ENCODE measurements at places on chromosomes 5 and 9. TPM values are rescaled to one million over a fixed set of nuclear protein-coding genes. Genes with fewer than 3 reads are reported as not detected.

DNA sequence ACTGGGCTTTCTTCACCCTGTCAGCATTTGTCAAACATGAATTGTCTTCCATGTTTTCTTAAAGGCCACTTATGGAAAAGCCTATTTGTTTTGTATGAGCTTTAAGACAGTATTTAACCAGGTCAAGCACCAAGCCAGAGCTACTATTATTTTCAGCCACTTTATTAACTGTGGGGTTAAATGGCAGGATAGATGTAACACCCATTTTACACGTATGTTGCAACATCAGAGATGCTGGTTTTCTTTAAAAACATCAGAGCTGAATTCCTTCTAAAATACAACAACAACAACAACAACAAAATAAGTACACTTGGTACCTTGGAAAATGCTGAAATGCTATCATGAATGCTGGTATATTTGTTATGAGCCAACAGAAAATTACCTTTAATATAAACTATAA, 13.6 kb downstream of the ARRDC3 start:
- H3K4me3 ChIP-seq: no peak overlapping the region
- no peak overlapping the region for H3K27ac ChIP-seq
- H3K4me1 ChIP-seq: peaks cover 8% of the 10 kb centered on the region
- H3K36me3 ChIP-seq: no peaks in the 10 kb centered on the region
- H3K27me3 ChIP-seq: no peaks in the 10 kb centered on the region

- peaks cover 12% of the 10 kb centered on the region for H3K4me1 ChIP-seq
- DNase-seq: no peak
- no peaks in the 10 kb centered on the region for H3K36me3 ChIP-seq
- H3K27me3 ChIP-seq: no peaks in the 10 kb centered on the region
- no peak overlapping the region for H3K27ac ChIP-seq
Measured at GRCh38 chr5:37717613-37718431, 122.0 kb downstream of the GDNF start.

DNA sequence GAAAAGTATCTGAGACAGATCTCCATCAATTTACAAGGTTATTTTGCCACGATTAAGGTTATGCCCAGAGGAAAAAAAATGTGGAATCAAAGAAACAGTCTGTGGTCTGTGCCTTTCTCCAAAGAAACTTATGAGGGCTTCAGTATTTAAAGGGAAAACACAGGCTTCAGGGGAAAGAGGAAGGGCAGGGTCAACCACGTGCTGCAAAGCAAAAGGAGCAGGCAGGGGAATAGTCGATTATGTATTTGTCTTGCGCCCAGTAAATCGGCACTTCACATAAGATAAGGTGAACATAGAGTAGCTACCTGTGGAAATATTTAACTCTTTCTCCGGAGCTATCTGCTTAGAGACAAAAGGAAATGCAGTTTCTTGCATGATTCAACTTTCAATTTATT, 343.7 kb downstream of the RAB3C start:
- H3K4me3 ChIP-seq: no peak overlapping the region
- H3K4me1 ChIP-seq: peaks cover 25% of the 10 kb centered on the region
- no peak for DNase-seq
- no peaks in the 10 kb centered on the region for H3K36me3 ChIP-seq
- no peaks in the 10 kb centered on the region for H3K27me3 ChIP-seq

DNA sequence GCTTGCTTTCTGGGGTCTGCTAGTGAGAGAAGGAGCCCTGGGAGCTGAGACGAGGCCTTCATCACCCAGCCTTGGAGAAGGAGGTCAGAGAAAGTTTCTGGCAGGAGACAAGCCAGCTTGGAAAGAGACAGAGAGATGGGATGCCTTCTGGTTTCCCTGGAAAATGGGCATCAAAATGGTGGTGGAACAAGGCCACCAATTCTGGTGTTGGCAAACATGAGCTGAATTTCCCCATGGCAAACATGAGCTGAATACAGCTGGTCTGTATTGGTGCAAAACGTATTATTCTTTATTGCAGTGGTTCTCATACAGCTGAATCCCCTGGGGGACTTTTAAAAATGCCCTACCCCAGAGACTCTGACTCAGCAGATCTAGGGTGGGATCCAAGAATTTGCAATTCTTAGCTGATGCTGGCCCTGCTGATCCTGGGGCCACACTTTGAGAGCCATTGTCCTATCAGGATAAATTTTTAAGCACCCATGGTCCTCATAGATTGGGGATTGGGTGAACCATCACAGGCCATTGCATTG, 39.1 kb upstream of the S1PR3 start:
- H3K36me3 ChIP-seq: no peaks in the 10 kb centered on the region
- H3K4me3 ChIP-seq: no peak overlapping the region
- H3K4me1 ChIP-seq: peaks cover 47% of the 10 kb centered on the region
- peak overlapping the region; percentile 12 for H3K27ac ChIP-seq

- H3K27me3 ChIP-seq: no peaks in the 10 kb centered on the region
- H3K27ac ChIP-seq: peak overlapping the region; percentile 4
- no peaks in the 10 kb centered on the region for H3K36me3 ChIP-seq
- H3K4me1 ChIP-seq: peaks cover 26% of the 10 kb centered on the region
- H3K4me3 ChIP-seq: no peak overlapping the region
Measured at GRCh38 chr9:98916660-98917059, 27.0 kb upstream of the COL15A1 start.

GRCh38 chr5:21159510-21160059, 1171.6 kb upstream of the CDH18 start:
- H3K4me3 ChIP-seq: no peak overlapping the region
- H3K36me3 ChIP-seq: no peaks in the 10 kb centered on the region
- no peak overlapping the region for H3K27ac ChIP-seq

GRCh38 chr5:117679046-117679445, 1104.4 kb upstream of the SEMA6A start:
- H3K27me3 ChIP-seq: no peaks in the 10 kb centered on the region
- no peak overlapping the region for H3K4me3 ChIP-seq
- no peaks in the 10 kb centered on the region for H3K36me3 ChIP-seq
- H3K4me1 ChIP-seq: no peaks in the 10 kb centered on the region

- H3K27ac ChIP-seq: peak overlapping the region; percentile 27
- no peaks in the 10 kb centered on the region for H3K36me3 ChIP-seq
- H3K4me1 ChIP-seq: peaks cover 10% of the 10 kb centered on the region
- H3K4me3 ChIP-seq: no peak overlapping the region
Measured at GRCh38 chr5:147417135-147417813, 92.6 kb downstream of the DPYSL3 start.

DNA sequence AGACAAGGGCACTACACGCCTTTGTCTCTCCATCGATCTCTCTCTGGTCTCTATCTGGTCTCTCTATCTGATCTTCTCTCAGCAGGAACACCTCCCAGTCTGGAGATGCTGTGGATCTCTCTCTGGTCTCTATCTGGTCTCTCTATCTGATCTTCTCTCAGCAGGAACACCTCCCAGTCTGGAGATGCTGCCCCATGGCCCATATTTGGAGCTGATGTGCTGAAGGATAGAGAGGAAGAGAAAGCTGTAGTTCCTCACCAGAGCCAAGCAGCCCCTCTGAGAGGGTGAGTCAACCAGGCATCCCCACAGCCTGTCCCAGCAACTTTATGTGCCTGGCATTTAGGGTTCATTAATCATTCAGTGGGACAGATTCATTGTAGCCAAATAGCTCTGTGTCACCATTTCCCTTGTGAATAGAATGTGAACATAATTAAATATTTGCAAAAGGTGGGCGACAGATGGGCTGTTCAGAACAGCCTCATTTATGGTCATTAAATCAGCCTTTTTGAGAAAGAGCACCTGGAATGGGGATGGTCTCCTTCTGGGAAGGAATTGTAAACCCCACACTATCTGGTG, 189.3 kb upstream of the MAST4 start:
- H3K27ac ChIP-seq: no peak overlapping the region
- H3K4me1 ChIP-seq: no peaks in the 10 kb centered on the region
- H3K36me3 ChIP-seq: no peaks in the 10 kb centered on the region
- H3K27me3 ChIP-seq: no peaks in the 10 kb centered on the region
- no peak for DNase-seq

DNA sequence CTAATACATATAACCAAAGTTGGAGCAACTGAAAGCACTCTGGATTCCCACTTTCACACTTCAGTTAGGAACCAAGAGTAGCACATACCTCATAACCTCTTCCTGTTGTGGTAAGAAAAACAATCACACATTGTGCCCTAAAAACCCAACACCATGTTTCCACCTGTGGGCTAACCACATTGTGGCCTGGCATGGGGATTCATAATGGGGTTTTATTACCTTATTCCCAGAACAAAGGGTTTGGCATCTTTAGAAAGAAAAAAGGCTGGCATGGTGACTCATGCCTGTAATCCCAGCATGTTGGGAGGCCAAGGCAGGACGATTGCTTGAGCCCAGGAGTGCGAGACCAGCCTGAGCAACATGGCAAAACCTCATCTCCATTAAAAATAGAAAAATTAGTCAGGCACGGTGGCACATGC, 60.6 kb downstream of the HSD17B3 start:
- H3K4me3 ChIP-seq: no peak overlapping the region
- H3K27me3 ChIP-seq: no peaks in the 10 kb centered on the region
- no peaks in the 10 kb centered on the region for H3K36me3 ChIP-seq
- no peak for DNase-seq
- H3K27ac ChIP-seq: no peak overlapping the region

GRCh38 chr5:126199467-126199866, 223.7 kb upstream of the GRAMD2B start:
- H3K4me1 ChIP-seq: peaks cover 12% of the 10 kb centered on the region
- H3K27ac ChIP-seq: no peak overlapping the region
- H3K4me3 ChIP-seq: no peak overlapping the region
- H3K36me3 ChIP-seq: no peaks in the 10 kb centered on the region

DNA sequence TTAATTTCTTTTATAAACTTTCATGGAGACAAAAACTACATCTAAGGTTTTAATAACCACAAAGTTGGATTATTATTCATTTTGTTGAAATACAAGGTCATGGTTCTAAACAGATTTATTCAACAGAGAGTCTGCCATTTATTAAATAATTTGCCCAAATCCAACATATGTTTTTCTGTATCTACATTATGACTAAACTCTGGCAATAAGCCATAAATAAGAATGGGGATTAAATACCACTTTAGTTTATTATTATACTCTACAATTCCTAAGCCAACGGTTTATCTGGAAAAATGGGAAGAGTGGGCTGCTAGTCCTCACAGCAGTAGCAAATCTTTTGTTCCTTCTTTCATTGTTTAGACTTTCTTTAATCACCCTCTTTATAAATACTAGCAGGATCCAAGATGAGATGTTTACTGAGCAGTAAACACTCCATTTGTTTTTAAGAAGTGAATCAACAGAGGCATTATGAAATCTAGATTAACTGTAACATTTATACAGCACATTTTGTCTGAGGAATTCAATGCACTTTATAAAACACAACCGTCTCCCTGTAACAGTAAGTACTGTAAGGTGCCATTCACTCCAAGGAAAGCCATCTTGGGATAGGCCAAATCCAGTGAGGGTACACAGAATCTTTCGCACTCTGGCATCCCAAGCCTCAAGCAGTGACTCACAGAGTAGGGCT, 89.7 kb downstream of the DROSHA start:
- peaks cover 12% of the 10 kb centered on the region for H3K36me3 ChIP-seq
- no peak overlapping the region for H3K27ac ChIP-seq
- DNase-seq: no peak

DNA sequence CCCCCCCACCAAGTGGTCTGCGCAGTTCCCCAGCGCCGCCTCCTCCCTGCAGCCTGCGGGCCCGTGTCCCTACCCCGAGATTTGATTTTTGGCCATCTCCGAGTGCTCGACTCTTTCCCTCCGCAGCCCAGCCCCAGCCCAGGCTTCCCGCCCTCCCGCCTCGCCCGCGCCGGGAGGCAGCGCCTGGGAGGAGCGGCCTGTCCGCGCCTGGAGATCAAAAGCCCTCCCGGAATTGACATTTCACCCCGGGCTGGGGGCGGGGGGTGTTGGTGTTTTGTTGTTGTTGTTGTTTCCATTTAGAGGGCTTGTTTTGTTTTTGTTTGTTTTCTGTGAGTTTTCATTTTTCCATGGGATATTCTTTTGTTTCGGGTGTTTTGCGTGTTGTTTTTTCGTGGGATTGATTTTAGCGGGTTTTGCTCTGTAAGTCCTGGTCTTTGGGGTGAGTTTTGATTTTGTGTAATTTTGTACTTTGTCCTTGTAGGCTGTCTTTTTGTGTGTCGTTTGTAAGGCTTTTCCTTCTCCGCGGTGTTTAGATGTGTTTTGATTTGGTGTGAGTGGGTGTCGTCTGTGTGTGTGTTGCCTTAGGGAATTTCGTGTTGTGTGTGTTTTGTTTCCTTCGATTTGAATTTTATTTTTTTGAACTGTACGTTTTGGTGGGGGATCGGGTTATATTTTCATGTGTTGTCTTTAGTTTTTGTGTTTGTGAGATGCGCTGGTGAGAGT, 1.7 kb upstream of the PAX5 start:
- no peak for DNase-seq
- no peaks in the 10 kb centered on the region for H3K36me3 ChIP-seq
- H3K27me3 ChIP-seq: peaks cover 22% of the 10 kb centered on the region
- peaks cover 40% of the 10 kb centered on the region for H3K4me1 ChIP-seq

DNA sequence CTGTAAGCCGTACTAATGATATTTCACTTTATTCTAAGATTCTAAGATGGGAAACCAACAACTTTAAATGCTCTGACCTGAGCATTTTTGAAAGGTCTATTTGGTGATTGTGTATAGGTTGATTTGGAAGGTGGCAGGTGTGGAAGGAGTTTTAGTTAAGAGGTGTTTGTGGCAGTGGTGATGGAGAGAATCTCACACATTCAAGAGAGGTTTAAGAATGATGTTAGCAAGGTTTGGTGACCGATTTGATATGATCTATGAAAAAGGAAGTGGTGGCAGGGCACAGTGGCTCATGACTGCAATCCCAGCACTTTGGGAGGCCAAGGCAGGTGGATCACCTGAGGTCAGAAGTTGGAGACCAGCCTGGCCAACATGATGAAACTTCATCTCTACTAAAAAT, 319.2 kb upstream of the CD180 start:
- H3K4me1 ChIP-seq: peaks cover 5% of the 10 kb centered on the region
- DNase-seq: no peak
- no peaks in the 10 kb centered on the region for H3K27me3 ChIP-seq
- no peaks in the 10 kb centered on the region for H3K36me3 ChIP-seq

DNA sequence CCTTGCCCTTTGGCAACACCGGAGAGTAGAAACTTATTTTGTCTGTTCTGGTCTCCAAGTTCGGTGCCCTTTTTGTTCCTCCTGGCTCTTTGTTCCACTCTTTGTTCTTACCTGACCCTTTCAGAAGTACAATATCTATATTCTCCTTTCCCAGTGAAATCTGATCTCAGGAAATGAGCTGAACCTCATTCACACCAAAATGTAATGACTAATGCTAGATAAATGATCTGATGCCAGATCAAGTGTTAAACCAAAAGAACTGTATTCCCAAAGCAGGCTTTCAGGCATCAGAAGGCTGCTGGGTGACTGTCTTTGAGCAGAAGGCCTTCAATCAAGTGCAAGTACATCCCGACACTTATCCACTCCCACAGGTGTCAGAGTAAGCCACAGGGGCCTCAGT, 156.4 kb downstream of the SPOCK1 start:
- H3K4me3 ChIP-seq: no peak overlapping the region
- H3K27ac ChIP-seq: no peak overlapping the region
- H3K27me3 ChIP-seq: no peaks in the 10 kb centered on the region
- DNase-seq: no peak
- H3K36me3 ChIP-seq: no peaks in the 10 kb centered on the region

GLDC gene
- total RNA-seq: 0.49 TPM

IFNB1 gene
- not detected for total RNA-seq

SARDH gene
- 2.0 TPM for total RNA-seq

C9 gene
- not detected for total RNA-seq

CMYA5 gene
- total RNA-seq: 10.1 TPM

ITK gene
- 15.7 TPM for total RNA-seq

ACTL7A gene
- not detected for total RNA-seq

WDR38 gene
- total RNA-seq: not detected
